Endothelial cell (in vitro differentiated cells): ENCODE measurements at places on chromosomes 1 and 21.

- H3K4me1 ChIP-seq = no peaks in the 10 kb centered on the region
- DNase-seq = no peak
- no peaks in the 10 kb centered on the region for H3K36me3 ChIP-seq
- H3K27me3 ChIP-seq = peaks cover 3% of the 10 kb centered on the region
Observed at GRCh38 chr1:245938046-245938435, 569.0 kb downstream of the SMYD3 start.

GRCh38 chr1:186236921-186237320 lies 138.1 kb downstream of the TPR start:
- H3K27me3 ChIP-seq = no peaks in the 10 kb centered on the region
- no peak overlapping the region for H3K4me3 ChIP-seq
- DNase-seq = no peak
- no peak overlapping the region for H3K27ac ChIP-seq

- peak; percentile 71 for DNase-seq
- H3K27me3 ChIP-seq = peaks cover 8% of the 10 kb centered on the region
- peaks cover 18% of the 10 kb centered on the region for H3K4me1 ChIP-seq
- peak within 1 kb of the TSS; percentile 91 for H3K4me3 ChIP-seq
- peaks cover 3% of the 10 kb centered on the region for H3K36me3 ChIP-seq
Observed at GRCh38 chr21:45404730-45405270, at the start of gene COL18A1. Gene COL18A1, plus strand, starts transcription at chr21:45405165. Its CDS starts 66 bp downstream, at chr21:45405231.

GRCh38 chr1:66438501-66438900 lies 95.5 kb upstream of the SGIP1 start:
- H3K27me3 ChIP-seq = no peaks in the 10 kb centered on the region
- H3K4me3 ChIP-seq = no peak overlapping the region
- no peak overlapping the region for H3K27ac ChIP-seq
- H3K4me1 ChIP-seq = peaks cover 24% of the 10 kb centered on the region
- H3K36me3 ChIP-seq = no peaks in the 10 kb centered on the region
- DNase-seq = no peak

DNA sequence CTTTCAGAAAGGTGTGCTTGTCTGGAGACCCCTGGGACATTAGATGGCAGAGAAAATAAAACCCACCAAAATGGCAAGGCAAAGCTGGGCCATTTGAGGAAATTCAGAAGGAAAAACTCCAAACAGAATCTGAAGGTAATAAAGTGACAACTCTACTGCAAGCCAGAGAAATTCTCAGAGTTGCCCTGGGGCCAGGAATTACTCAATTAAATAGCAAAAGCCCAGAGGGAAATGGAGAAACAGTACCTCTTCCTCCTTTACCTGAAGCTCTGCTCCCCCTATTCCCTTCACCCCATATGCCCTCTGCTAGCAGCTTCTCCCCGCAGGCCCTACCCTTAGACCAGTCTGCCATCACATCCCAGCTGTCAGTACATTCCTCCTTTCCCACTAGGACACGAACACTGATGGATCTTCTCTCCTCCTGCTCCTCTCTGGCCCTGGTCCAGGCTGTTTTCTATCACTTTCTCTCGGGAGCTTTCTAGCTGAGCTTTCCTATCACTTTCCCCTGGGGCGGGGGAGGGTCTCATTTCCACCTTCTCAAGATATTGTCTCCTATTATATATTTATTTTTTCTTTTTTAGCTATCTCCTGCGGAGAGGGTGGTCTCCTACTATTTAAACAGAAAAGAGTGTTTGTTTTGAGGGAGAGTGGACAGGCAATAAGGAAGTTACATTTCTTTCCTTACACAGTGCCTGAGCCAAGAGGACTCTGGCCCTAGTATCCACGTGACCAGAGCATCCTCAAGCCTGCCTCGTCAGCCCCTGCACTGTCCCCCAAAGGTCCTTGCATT lies 47.7 kb upstream of the RBM15 start:
- H3K4me1 ChIP-seq = peaks cover 17% of the 10 kb centered on the region
- no peak for DNase-seq
- peaks cover 5% of the 10 kb centered on the region for H3K27me3 ChIP-seq

GRCh38 chr1:84504580-84505492 lies 1.4 kb upstream of the SPATA1 start:
- peak overlapping the region; percentile 100 for H3K27ac ChIP-seq
- H3K27me3 ChIP-seq = peaks cover 10% of the 10 kb centered on the region
- peaks cover 10% of the 10 kb centered on the region for H3K36me3 ChIP-seq
- H3K4me1 ChIP-seq = peaks cover 27% of the 10 kb centered on the region

DNA sequence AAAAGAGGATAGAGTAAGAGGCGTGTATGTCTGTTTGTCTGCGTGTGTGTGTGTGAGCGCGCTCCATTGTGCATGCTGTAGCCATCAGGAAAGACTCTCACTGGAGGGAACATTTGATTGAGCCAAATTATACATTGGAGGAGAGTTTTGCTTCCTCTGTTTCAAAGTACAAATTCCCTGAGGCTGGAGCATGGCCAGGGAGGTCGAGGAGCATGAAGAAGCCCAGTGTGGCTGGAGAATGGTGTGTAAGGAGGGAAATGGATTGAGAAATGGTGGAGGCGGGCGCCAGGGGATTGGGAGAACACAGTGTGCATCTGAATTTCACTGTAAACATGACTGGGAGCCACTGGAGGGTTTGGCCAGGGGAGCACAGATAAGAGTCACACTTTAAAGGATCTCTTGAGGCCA lies 22.1 kb upstream of the EFNA1 start:
- H3K4me1 ChIP-seq = peaks cover 21% of the 10 kb centered on the region
- no peak overlapping the region for H3K27ac ChIP-seq
- no peaks in the 10 kb centered on the region for H3K36me3 ChIP-seq
- peak overlapping the region; percentile 9 for H3K4me3 ChIP-seq
- peaks cover 7% of the 10 kb centered on the region for H3K27me3 ChIP-seq
- no peak for DNase-seq
